Posterior vena cava (tissue), 2 donors: ENCODE measurements at places on chromosomes 16 and 17. TPM values are rescaled to one million over a fixed set of nuclear protein-coding genes. Genes with fewer than 3 reads are reported as not detected.

DNA sequence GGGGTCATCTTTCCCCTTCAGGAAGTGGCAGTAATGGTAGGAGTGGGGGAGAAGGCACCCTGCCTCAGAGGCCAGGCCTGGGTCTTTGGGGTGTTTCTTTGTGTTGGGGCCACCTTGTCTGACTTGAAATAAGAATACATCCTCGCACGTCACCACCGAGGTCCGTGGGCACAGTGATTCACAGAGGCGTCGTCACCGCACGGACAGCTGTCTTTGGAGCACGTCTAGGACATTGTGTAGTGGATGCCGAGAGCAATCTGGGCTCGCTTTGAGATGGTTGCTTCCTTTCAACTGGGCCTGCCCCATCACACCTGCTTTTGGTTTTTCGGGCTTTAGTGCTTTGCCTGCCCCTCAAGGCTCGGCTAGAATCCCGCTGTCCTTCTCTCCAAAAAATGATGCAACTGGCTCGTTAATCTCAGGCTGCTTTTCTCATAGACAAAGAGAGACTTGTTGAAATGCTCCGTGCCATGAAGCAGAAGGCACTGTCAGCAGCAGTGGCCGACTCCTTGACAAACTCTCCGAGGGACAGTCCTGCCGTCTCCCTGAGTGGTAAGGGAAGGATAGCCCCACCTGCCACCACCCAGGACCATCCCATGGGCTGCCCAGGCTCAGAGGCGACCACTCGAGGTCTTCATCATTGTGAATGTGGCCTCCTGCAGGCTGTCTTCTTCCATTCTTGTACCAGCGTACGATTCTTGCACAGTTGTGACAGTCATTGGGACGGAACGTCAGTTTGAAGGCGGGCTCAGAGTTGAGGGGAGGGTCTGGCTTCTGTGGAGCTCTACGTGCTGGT lies 24.0 kb downstream of the GINS2 start:
- DNase-seq: no peak

DNA sequence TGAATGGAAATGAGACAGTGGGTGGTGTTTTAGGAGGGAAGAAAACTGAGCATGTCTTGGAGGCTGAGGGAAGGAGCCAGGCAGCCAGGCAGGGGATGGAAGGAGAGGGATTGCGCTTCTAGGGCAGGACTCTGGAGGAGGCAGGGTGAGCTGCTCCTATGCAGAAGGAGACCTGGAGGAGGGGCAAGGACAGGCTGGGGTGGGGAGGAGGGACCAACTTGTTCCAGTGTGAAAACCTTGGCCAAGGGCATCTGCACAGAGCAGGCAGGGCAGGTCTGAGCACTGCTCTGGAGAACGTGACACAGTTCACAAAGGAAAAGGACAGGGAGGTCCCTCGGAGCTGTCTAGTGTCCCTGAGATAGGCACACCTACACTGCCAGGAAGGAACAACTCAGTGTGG lies 5.5 kb downstream of the GALK1 start:
- DNase-seq: peak; percentile 18

DNA sequence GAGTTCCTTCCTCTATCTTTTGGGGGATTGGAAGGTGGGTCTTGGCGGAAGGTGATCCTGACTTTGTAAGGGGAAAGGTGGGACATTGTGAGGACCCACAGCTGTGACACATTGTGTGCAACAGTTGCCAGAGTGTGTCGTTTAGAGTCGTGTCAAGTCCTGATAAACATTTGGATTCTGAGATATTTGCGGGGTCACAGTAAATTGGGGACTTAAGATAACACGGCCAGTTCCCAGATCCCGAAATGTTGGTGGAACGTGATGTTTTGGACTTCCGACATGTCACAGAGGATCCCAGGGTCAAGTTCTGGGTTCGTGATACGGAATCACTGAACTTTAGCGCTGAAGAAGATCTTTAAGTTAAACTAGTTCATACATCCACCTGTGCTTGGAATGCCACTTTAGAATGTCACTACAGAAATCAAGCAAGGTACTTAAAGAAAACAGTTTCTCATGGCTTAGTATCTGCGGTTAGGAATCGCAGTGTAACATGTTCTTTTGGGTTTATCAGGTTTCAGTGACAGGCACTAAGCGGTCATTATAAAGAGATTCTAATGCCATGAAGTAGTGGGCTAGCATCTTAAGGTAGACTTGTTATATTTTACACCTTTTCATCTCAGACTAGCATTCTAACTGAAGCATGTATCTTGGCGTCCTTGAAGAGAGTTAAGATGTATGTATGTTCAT lies 815 bp downstream of the ATAD5 start:
- DNase-seq: no peak

GRCh38 chr16:83899272-83899897 lies 470 bp downstream of the MLYCD start:
- DNase-seq: peak; percentile 87

MRPL45 gene
- total RNA-seq: 14.9 TPM

RAD51D gene
- total RNA-seq: 10.8 TPM

DNA sequence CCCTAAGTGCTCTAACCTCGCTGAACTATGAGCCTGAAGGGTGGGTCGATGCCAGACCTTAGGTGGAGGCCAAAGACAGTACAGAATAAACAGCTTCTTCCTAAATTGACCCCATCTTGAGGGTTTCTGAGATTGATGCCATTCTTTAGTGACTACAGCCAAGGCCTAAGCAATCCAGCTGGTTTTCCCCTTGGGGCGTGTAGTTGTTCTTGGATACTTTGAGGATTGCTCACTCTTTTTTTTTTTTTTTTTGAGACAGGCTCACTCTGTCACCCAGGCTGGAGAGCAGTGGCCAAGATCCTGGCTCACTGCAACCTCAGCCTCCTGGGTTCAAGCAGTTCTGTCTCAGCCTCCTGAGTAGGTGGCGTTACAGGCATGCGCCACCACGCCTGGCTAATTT lies 2.0 kb downstream of the OVCA2 start:
- no peak for DNase-seq

- peak; percentile 81 for DNase-seq
Measured at GRCh38 chr16:57720142-57720575, 15.4 kb upstream of the KATNB1 start.

GRCh38 chr17:63983320-63983719 lies 10.6 kb upstream of the SCN4A start:
- DNase-seq: no peak
